ENCODE measurements at places on chromosomes 3 and 15.

GRCh38 chr3:10693457-10693856 lies 122.6 kb upstream of the SLC6A11 start:
- DNase-seq, result no peak

DNA sequence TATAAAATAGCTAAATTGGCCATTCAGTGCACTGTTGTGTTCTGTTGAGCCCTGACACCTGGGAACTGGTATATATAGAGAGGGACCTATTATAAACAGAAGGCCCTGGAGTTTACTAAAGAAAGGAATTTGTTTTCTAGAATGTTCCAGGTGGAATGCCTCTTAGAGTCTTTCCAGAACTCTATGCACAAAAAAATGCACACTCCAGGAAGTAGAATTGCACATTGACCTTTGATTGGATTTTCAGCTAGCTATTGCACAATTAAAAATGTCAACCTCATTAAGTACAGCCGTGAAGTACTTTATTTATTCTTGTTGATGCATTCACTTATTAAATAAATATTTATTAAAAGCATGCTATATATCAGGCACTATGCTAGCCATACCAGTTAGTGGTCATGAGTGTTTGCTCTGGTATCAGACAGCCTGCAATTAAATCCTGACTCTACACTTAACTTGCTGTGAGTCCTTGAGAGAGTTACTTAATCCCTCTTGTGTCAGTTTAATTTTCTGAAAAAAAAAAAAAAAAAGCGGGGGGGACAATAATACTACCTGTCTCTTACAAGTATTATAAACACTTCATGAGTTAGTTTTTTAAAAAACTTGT lies 40.8 kb downstream of the NDUFB4 start:
- no peak for DNase-seq

GRCh38 chr3:190517687-190518086 lies 3.8 kb downstream of the IL1RAP start:
- DNase-seq, result no peak

- no peak for DNase-seq
Observed at GRCh38 chr3:85726241-85726640, 767.5 kb downstream of the CADM2 start.

GRCh38 chr3:110623571-110623970 lies 448.0 kb upstream of the NECTIN3 start:
- DNase-seq, result no peak

- DNase-seq, result no peak
Observed at GRCh38 chr3:196012941-196013476, 68.9 kb downstream of the TFRC start.
